Nucleus accumbens (tissue), 56 donors: ENCODE measurements at places on chromosomes 5 and 9.

DNA sequence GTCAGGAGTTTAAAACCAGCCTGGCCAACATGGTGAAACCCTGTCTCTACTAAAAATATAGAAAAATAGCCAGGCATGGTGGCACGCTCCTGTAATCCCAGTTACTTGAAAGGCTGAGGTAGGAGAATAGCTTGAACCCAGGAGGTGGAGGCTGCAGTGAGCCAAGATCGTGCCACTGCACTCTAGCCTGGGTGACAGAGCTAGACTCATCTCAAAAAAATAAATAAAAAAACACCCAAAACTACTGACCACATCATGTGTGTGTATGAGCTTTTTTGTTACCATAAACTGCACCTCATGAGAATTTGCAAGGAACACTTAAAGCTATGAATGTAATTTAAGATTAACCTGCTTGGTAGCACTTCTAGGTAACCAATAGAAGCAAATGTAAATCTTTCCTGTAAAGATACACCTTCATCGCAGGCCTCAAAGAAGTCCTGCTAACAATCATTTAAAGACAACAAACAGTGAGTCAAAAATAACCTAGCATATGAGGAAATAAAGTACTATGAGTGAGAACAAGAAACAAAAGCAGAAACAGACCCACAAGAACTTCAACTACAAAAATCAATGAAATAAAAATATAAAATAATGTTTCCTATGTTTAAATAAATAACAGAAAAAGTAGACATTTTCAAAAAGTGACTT is 13.0 kb downstream of the SLC38A9 start:
- no peak for DNase-seq

DNA sequence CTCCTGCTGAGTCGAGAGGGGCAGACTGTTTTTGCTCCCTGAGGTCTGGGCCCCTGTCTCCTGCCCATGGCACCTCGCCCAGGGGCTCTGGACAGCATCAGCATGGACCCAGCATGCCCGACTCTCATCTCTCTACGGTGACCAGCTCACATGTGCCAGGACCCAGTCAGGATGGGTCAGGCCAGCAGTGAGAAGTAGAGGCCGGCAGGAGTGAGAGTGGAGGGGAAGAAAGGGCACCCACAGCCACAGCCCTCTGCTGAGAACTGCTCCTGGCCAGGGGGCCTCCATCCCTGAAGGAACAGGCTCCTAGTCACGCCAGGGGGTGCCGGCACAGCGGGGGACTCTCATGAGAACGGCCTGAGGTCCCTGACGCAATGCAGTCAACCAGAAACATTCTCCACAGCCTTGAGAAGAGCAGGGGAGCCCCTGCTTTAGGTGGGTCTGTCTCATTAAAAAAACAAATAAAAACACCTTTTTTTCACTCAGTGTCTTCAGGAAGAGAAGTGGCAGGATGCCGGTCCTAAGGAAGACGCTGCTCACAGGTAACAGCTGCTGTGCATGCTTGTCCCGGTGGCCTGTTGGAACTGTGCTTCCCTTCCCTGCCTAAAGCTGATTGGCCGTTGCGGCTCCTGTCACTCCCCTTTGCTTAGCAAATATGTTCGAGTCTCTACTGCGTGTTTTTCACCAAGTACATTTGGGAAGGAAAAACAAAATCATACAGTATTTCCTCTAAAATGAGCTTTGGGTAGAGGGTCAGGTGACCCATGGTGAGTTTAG is 85.7 kb upstream of the FBXW11 start:
- no peak for DNase-seq

- no peak for DNase-seq
These were observed 125.5 kb downstream of the OSTF1 start for GRCh38 chr9:75213765-75214164.

DNA sequence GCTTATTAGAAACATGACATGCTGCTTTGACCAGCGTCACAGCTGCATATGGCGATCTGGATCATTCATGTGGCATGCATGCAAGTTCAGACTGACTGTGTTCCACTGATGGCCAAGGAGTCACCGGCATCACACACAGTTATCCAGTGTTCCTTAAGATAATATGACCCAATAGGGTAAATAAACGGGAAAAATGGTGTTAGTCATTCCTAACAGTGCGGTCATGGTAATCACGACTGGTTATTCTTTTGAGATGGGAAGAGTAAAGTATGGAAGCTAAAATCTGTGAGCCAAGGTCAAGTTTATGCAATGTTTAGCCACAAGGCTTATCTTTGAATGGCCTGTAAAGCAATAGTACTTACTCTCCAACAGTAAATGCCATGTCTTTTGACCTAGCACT is 29.3 kb upstream of the LVRN start:
- DNase-seq = no peak

DNA sequence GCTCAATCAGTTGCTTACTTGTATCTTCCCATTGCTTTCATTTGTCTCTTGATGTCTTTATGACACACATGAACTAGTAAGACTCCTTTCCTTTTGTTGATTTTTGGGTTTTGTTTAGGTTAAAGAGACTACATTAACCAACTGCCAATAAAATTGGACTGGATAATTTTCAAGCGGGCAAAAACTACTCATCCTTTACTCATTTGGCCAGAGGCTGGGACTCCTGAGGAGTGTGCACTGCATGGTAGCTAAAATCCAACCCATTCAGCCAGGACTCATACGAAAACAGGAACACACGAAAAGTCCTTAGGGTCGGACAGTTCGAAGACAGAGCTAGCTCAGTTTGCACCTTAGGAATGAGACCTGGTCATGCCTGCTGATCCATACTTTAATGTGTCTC is 6.0 kb downstream of the SLC46A2 start:
- DNase-seq = no peak

- DNase-seq = no peak
These were observed 427.5 kb upstream of the KIF2A start for GRCh38 chr5:61878471-61878870.

DNA sequence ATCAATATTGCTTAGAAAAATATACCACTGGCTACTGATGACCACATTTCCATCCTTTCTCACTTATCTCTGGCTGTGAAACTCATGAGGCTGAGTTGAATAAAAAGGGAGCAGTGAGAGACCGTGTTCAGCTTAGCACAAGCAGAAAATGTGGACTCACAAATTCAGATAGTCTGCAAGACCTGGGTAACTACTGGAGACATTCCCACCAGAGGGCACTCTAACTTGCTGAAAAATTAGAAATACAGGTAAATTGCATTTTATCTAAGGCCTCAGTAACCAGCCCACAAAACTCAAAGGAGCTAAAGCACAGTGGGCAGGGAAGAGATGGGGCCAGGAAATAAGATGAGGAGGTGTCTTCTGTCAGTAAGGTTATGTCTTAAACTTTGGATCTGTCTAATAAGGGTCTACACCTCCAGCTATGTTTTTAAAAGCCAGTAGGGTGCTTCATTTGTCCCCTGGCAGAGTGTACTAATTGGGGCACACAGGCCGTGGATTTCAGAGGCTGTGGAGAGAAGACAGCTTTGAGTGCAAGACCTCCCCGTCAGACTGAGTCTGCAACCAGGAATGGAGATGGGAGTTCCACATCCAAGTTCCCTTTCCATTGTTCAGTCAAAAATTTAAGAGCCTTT is 8.7 kb upstream of the NDUFB6 start:
- DNase-seq = no peak

- DNase-seq = no peak
These were observed 9.5 kb upstream of the NKD2 start for GRCh38 chr5:999032-999501.

GRCh38 chr9:134975253-134975652 is 57.5 kb upstream of the FCN1 start:
- DNase-seq = no peak

DNA sequence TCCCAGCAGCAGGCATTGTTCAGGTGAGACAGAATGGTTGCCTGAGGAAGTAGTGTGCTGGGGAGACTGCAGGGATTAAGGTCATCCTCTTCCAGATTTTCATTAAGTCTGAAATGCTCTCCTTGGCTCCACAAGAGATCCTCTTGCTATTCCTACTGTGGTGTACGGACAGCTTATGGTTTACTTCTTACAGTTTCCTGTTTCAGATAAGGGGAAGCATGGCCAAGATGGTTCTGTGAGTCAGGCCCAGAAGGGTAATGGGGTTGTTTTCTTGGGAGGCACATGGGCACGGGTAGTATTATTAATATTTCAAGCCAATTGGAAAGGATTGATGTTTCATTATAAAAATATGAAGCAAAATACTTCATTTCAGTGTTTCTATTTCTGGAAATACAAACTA is 42.9 kb downstream of the GLRX start:
- DNase-seq = no peak

DNA sequence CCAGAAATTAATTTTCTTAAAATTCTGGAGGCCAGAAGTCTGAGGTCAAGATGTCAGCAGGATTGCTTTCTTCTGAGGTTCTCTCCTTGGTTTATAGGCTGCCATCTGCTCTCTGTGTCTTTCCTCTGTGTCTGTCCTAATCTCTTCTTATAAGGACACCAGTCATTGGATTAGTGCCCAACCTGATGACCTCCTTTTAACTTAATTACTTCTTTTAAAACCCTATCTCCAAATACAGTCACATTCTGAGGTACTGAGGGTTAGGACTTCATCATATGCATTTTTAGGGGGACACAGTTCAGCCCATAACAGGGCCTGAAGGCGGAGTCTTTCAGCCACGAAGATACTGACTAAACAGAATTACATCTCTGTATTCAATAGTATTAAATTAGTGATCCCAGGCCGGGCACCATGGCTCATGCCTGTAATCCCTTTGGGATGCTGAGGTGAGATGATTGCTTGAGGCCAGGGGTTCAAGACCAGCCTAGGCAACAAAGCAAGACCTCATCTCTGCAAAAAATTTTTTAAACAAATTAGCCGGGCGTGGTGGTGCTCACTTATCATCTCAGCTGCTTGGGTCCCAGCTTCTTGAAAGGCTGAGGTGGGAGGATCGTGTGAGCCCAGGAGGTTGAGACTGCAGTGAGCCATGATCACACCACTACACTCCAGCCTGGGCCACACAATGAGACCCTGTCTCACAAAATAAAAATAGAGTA is 5.9 kb upstream of the RPS6 start:
- no peak for DNase-seq

- no peak for DNase-seq
These were observed 654 bp downstream of the ADAMTS2 start for GRCh38 chr5:179344431-179345182.

GRCh38 chr5:18216729-18217128 is 582.5 kb downstream of the TAF11L14 start:
- DNase-seq = no peak
